DMS53 (cell line): ENCODE measurements at places on chromosomes 7 and 10.

DNA sequence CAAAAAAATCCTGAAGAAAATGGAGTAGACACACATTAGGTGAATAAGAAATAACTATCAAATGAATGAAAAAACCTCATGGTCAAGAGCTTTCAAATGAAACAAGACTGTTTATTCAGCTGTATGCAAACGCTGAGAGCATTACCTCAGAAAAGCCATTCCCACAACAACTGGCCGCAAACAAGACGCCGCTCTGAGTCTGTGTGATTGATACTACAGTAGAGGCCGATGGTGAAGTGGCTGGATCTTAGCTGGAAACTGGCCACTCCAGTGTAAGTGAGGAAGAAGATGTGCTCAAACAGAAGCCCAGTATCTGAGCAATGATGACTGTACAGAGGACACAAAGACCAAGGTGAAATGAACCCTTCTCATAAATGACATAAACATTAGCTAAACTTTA is 252.4 kb upstream of the GHITM start:
- peak; percentile 97 for DNase-seq

- no peak for DNase-seq
Observed at GRCh38 chr10:6783471-6783870, 203.4 kb upstream of the PRKCQ start.

- no peak for DNase-seq
Observed at GRCh38 chr7:50274361-50274760, 30.2 kb upstream of the IKZF1 start.

GRCh38 chr7:43629857-43630256 is 46.9 kb downstream of the STK17A start:
- no peak for DNase-seq

GRCh38 chr7:121945480-121946236 is 72.7 kb downstream of the PTPRZ1 start:
- no peak for DNase-seq

DNA sequence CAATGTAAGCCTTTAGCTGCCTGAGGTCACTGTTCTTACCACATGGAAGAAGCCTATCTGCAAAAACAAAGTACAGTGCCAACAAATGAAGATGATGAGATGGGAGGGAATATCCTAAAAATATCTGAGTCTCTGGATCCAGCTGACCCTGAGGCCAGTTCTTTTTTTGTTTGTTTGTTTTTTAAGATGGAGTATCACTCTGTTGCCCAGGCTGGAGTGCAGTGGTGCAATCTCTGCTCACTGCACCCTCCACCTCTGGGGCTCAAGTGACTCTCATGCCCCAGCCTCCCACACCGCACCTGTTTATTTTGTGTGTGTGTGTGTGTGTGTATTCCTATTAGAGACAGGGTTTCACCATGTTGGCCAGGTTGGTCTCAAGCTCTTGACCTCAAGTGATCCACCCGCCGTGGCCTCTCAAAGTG is 44.9 kb downstream of the HYCC1 start:
- DNase-seq = peak; percentile 38

DNA sequence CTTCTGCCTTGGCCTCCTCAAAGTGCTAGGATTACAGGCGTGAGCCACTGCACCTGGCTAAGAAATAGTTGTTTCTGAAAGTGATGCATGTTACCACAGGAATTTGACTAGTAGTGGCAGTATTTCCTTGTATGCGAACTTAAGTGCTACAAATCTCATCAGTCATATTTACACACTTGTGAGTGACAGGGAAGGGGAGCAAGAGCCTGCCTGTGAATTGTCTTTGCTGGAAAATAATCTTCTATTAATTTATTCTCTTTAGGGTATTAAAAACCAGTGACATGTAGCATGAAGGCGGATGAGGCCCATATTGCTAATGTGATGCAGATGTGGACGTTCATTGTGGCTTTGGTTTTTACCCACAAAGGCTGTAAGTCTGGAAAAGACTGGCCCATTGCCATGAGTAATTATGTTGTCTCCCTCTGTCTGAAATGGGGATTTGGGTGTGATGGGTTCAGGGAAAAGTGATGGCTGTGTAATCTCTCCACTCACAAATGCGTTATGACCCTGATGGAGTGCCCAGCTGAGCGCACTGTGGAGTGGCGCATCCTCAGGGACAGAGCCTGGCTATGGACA is 97.6 kb downstream of the CCNY start:
- DNase-seq = no peak

DNA sequence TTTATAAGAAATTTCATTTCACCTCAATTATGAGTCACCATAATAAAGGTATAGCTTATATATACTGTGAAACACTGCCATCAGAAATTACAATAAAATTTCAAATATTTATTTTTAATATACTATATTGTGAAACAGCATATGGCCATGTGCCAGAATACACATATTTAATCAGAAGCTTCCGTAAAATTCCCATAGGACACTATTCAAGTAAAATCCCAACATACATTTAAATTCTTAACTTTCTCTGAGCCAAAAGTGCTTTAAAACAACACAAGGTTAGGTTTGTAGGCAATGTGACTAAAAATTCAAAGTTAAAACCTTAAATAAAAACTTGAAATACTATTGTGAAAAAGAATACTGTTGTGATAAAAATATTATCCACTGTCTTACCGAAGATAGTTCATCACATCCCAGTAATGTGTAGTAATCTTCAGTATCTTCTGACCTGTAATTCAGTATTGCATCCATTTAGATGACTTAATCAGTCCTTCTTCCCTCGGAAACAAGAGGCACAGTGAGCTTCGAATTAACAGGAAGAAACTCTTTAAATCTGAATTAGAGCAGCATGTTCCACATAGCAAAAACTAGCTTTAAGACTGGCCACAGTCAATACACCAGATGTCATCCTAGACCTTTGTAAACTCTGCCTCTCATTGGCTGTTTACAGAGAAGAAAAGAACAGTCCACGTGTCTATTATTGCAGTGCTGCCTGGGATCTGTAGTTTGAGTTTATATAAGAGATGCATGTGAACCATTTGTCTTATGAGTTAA is at the start of gene DNAJC12:
DNAJC12 (minus strand) TSS at position 648 of the 774 bp plus-strand sequence; CDS start at position 471, 177 bp downstream.
- DNase-seq = peak; percentile 95

DNA sequence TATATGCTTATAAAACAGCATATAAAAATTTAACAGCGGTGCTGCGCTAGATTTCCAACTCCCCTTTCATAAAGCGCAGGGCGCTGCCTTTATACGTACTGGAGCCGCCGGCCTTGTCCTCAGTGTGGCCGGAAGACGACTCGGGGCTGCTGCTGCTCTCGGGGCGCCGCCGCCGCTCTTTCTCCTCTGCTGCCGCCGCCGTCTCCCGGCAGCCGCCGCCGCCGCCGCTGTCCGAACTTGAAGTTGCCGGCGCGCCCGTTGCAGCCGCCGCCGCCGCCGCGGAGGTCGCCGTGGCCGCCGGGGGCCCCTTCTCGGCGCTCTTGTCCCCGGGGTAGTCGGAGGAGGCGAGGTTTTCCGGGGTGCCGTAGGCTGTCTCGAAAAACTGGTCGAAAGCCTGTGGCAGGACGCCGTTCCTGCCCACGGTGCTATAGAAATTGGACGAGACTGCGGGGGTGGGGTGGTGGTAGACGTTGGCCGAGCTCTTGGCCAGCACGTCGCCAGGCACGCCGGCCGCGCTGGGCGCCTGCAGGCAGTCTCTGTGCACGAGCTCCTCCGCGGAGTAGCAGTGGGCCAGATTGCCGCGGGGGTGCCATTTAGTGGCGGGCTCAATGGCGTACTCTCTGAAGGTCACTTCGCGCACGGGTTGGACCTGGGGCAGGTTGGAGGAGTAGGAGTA is 557 bp downstream of the HOXA11 start:
- DNase-seq = peak; percentile 78

- no peak for DNase-seq
Observed at GRCh38 chr7:120609136-120609753, 248.7 kb downstream of the TSPAN12 start.

- no peak for DNase-seq
Observed at GRCh38 chr7:27165089-27165995, at the start of gene HOXA9. Gene HOXA9 (minus strand): TSS chr7:27165537. CDS start chr7:27165457, 80 bp downstream.

DNA sequence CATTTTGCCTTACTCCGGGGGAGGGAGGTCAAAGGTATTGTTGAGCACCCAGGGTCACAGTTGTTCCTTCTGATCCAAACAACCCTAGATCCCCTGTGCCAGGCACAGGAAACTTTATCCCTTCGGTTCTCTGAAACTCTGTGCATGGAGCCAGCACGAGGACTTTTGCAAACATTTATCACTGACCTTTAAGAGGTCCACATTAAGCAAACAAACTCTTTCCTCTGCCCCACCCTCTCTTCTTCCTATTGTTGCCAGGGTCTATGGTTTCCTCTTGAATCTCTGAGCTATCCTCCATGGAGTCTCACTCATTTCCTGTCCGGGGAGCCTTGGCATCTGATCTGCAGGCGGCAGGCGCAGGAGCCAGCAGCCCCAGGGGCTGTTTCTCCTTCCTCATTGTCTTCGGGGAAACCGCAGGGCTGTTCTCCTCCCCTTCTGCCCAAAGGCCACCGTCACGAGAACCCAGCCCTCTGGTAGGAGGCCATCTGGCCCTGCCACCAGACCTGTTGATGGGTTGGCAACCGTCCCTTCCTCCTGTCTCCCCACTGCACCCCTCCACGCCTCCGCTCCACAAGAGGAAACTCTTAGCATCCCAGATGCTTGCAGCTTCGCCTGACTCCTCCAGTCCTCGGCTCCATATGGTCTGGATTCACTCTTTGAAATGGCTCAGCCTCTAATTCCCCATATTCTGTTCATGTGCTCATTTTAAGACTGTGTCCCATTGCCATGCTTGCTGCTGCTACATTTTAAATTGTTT is 327.3 kb upstream of the NRP1 start:
- peak; percentile 81 for DNase-seq

DNA sequence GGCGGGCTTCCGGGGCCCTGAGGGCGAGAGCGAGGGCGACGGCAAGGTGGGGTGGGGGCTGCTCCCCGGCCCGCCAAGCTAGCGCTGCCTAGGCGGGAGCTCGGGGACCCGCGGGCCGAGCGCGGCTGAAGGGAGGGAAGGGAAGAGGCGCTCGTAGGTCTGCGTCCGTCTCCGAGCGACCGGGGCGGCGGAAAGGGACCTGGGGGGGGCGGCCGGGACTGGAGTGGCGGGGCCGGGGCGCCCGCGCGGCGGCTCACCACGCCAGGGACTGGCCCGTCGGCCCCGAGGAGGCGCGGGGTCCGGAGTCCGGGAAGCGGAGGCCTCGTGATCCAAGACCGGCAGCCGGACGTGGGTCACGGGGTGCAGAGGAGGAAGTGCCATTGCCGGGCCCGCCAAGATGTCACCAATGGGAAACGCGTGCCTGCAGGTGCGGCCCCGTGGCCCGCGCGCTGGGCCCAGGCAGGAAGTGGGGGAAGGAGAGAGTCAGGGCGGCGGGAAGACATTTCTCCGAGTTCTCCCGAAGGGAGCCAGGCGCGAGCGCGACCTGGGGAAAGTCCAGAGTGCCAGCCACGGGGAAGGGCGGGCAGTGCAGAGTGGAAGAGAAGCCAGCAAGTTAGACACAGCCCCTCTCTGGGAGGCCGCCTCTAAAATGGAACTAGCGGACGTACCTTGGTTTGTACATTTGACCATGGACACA is 11.9 kb downstream of the HNRNPF start:
- DNase-seq = peak; percentile 98

DNA sequence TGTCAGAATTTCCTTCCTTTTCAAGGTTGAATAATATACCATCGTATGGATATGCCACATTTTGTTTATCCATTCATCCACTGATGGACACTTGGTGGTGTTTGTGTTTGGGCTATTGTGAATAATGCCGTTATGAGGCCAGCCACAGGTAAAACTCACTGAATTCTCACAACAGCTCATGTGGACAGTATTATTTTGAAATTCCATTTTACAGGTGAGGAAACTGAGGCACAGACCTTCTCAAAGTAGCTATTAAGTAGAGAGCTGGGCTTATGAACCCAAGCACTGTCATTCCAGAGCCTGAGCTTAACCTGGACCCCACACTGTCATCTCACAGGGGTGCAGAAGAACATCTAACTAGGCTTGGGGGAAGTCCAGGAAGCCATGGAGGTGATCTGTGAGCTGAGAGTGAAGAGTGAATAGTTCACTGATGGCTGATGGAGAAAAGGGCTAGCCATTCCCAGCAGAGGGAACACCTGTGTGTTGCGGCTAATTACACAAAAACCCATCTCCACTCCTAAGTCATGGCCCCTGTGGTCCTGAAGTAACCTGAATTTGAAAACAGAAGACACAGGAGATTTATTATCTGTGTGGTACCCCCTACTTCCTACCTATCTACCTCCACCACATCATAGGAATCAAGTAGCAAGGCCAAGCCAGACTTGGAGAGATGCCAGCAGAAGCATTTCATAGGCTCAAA is 8.7 kb downstream of the INMT start:
- no peak for DNase-seq

DNA sequence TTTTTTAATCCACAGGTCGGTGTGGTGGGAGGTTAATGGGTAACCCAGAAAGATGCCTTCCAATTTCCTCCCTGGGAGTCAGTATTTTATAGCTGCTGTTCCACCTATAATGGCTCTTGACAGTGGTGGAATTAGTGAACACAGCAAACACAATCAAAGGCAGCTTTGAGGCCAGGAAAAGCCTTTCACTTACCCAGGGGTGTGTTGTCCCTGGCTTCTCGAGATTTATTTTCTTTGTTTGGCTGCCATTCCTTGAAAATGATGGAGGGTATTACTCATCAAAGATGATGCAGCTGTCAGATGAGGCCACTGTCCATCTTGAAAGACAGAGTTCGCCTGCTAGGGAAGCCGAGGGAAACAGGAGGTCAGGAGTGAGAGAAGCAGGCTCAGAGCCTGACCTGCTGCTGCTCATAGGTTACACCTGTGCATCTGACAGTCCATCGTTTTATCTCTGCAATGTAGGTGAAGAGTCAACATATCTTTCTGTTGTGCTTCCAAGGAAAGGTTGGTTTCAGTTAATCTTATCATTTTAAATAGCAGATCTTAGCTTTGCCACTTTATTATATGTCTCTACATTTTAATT is 221.6 kb downstream of the XPNPEP1 start:
- DNase-seq = peak; percentile 34

- no peak for DNase-seq
Observed at GRCh38 chr10:118035354-118036005, 11.3 kb downstream of the RAB11FIP2 start.

GRCh38 chr7:121105262-121105661 is 116.8 kb downstream of the CPED1 start:
- DNase-seq = no peak

GRCh38 chr7:29891766-29892165 is 85.5 kb downstream of the WIPF3 start:
- DNase-seq = no peak

DNA sequence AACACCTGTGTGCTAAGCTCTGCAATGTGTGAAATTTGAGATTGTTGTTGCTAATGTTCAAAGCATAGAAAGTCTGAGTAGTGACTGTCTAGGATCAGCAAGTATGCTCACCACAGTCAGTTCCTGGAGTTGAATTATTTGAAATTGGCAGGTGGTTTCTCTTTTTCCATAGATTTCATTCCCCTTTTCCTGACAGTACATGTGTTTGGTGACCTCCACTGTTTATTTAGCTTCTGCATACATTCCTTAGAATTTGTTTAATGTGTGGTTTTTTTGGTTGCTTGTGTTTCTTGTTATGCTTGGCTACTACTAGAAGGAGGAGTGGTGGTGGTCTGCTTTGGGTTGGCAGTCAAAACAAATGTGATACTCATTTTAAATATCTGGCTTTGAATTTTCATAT is 52.3 kb downstream of the FOXP2 start:
- DNase-seq = peak; percentile 20

- peak; percentile 52 for DNase-seq
Observed at GRCh38 chr7:116552602-116553001, 27.8 kb downstream of the CAV1 start.
